MCF 10A (cell line): ENCODE measurements at places on chromosomes 2 and 18. TPM values are rescaled to one million over a fixed set of nuclear protein-coding genes. Genes with fewer than 3 reads are reported as not detected.

DNA sequence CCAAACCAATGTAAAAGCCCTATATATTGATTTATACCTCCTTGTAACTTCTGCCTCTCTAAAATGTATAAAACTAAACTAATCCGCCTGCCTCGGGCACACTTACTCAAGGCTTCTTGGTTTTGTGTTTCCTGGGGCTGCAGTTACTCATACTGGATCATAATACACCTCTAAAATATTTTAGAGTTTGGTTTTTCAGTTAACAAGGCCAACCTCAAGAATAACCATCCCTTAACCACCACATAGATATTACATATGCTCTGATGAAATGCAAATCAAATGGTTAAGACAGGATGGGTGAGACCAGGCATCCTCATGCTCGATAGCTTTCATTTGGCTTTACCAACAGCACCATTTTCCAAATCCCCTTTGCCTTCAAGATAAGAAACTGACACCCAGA is 46.4 kb downstream of the UXS1 start:
- H3K4me3 ChIP-seq = no peak overlapping the region
- peaks cover 9% of the 10 kb centered on the region for H3K4me1 ChIP-seq
- no peak overlapping the region for H3K27ac ChIP-seq
- no peaks in the 10 kb centered on the region for H3K27me3 ChIP-seq

GRCh38 chr2:76984359-76984758 is 537.8 kb downstream of the LRRTM4 start:
- no peak overlapping the region for H3K4me3 ChIP-seq
- no peaks in the 10 kb centered on the region for H3K4me1 ChIP-seq
- no peak for DNase-seq
- no peak overlapping the region for H3K27ac ChIP-seq

GRCh38 chr2:240586919-240587800 is 626 bp downstream of the CAPN10 start:
- DNase-seq = peak; percentile 39
- H3K27ac ChIP-seq = peak overlapping the region; percentile 49
- H3K27me3 ChIP-seq = no peaks in the 10 kb centered on the region
- peak overlapping the region; percentile 87 for H3K4me3 ChIP-seq
- H3K36me3 ChIP-seq = peaks cover 11% of the 10 kb centered on the region

The IL36A gene
- not detected in 2 replicates for total RNA-seq

DNA sequence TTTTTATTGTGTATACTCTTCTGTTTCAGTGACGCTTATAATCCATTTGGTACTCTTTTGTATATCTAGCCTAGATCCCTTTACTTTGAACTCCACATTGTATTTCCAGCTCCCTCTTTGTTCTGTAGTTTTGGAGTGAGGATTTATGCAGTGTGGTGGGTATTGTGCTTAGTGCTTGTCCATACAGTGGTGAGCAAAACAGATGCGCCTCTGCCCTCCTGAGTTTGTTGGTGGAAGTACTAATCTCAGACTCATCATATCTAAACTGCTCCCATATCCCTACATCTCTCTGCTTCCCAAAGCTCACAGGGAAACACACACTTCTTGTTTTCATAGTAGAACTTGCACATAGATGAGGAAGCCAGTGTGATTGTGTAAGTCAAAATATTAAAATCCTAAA is 12.1 kb downstream of the PTCD3 start:
- H3K27me3 ChIP-seq = no peaks in the 10 kb centered on the region
- H3K4me1 ChIP-seq = no peaks in the 10 kb centered on the region
- no peak overlapping the region for H3K4me3 ChIP-seq
- no peak overlapping the region for H3K27ac ChIP-seq
- no peak for DNase-seq

The ERLEC1 gene
- 51.4 and 68.1 TPM in 2 replicates for total RNA-seq

The FLACC1 gene
- 0.74 and 1.1 TPM in 2 replicates for total RNA-seq

The GALNT3 gene
- total RNA-seq = 20.2 and 24.2 TPM in 2 replicates

- H3K4me1 ChIP-seq = peaks cover 32% of the 10 kb centered on the region
- no peak for DNase-seq
- H3K4me3 ChIP-seq = no peak overlapping the region
- no peak overlapping the region for H3K27ac ChIP-seq
- H3K27me3 ChIP-seq = no peaks in the 10 kb centered on the region
These were observed 94.6 kb downstream of the CERS6 start for GRCh38 chr2:168550670-168551069.

- no peaks in the 10 kb centered on the region for H3K4me1 ChIP-seq
- no peaks in the 10 kb centered on the region for H3K27me3 ChIP-seq
- no peak for DNase-seq
- peaks cover 4% of the 10 kb centered on the region for H3K36me3 ChIP-seq
- H3K27ac ChIP-seq = no peak overlapping the region
These were observed 131.4 kb upstream of the DNMT3A start for GRCh38 chr2:25473131-25473530.

The SCN2A gene
- not detected in 2 replicates for total RNA-seq

DNA sequence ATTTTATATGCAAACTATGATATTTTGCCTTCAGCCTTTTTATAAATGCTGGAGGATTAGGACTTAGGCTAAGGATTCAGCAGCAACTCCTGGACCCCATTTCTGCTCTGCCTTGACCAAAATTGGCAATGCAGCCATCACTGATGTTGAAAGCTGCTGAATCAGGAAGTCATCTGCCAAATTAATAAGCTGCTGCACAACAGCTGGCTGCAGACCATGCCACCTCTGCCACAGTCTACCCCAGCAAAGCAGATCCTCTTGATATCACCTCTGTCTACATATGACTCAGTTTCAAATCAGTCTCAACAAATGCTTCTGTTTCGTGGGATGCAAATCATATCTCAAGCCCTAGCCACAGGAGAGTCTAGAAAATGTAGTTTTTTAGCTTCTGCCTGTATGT is 7.1 kb upstream of the SOS1 start:
- DNase-seq = no peak
- H3K27me3 ChIP-seq = no peaks in the 10 kb centered on the region
- H3K4me1 ChIP-seq = peaks cover 17% of the 10 kb centered on the region

The MCM6 gene
- 10.1 and 13.5 TPM in 2 replicates for total RNA-seq

The HOXD13 gene
- total RNA-seq = not detected in 2 replicates

DNA sequence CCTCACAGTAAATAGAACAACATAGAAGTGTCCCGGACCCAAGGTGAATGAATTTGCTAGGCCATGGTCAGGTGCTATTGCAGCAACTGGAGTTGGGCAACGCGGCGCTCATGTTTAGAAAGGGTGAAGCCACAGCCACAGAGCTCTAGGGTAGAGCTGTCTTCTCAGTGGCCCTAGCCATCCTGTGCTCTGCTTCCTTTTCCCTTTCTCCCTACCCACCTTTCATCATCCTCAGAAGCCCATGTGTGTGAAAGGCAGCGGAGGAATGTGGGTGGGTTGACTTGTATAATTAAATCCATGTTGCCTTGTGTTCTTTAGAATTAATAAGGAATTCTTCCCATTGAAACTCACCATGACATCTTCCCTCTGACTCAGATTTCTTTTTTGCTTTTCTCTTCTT is 336.7 kb downstream of the OSR1 start:
- no peaks in the 10 kb centered on the region for H3K36me3 ChIP-seq
- H3K27me3 ChIP-seq = no peaks in the 10 kb centered on the region
- no peak overlapping the region for H3K4me3 ChIP-seq
- peaks cover 9% of the 10 kb centered on the region for H3K4me1 ChIP-seq
- peak; percentile 54 for DNase-seq

The NCKAP5 gene
- not detected in 2 replicates for total RNA-seq

GRCh38 chr18:23437357-23438045 is 15.6 kb upstream of the RIOK3 start:
- no peaks in the 10 kb centered on the region for H3K27me3 ChIP-seq
- peaks cover 4% of the 10 kb centered on the region for H3K4me1 ChIP-seq
- peak overlapping the region; percentile 80 for H3K4me3 ChIP-seq
- DNase-seq = peak; percentile 69
- H3K27ac ChIP-seq = no peak overlapping the region

The NTSR2 gene
- total RNA-seq = not detected in 2 replicates

The ZC3H6 gene
- 16.9 and 18.6 TPM in 2 replicates for total RNA-seq

- H3K4me3 ChIP-seq = no peak overlapping the region
- DNase-seq = peak; percentile 52
- H3K27me3 ChIP-seq = no peaks in the 10 kb centered on the region
- no peaks in the 10 kb centered on the region for H3K4me1 ChIP-seq
These were observed 352.6 kb downstream of the SS18 start for GRCh38 chr18:25737710-25738311.

DNA sequence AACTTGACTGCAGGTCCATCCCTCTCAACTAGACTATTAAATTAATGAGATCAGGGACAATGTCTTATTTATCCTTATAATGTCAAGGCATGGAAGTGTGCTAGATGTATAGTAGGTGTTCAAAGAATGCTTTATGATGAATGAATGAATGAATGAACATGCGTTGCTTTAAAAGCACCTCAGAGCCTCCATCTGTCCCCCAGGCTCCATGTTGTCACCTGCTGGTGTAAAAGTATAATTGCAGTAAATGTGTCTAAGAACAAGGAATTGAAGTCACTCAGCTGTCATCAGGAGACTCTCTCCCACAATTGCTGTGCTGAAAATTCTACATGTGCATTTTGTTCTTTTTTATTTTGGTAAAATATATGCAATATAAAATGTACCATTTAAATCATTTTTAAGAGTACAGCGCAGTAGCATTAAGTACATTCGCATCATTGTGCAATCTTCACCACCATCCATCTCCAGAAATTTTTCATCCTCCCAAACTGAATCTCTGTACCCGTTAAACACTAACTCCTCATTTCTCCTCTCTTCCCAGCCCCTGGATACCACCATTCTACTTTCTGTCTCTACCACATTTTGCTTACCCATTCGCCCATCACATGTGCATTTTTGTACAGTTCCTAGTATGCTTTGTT is 52.6 kb downstream of the GNAL start:
- no peak overlapping the region for H3K4me3 ChIP-seq
- DNase-seq = peak; percentile 40
- no peak overlapping the region for H3K27ac ChIP-seq

DNA sequence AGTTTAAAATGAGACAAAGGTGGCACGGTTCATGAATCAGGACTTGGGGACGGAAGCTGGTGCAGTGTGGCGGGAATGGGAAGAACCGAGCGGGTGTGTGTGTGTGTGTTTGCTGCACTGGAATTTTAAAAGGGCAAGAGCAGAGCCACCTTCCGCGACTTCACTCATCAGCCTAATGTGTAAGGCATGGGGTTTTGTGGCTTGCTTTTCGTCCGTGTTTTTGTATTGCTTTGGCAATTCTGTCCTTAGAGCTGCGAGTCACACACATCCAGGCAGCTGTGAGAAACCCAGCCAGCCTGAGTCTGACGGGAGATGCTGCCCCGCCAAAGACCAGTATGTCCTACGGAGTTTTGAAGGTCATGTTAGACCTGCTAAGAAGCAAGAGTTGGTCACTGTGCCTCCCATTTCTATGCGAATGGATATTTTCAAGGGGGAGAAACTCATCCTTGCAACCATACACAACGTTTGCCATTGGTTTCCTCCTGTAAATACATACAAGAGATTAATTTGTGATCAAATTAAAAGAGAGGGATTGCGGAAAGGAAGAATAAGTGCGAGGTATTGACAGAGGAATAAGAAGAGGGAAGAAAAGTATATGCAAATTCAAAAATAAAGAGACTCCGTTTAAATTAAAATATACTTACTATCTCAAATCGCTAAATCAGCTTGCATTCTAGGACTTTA is 665 bp upstream of the CACNB4 start:
- H3K27ac ChIP-seq = no peak overlapping the region
- DNase-seq = no peak
- H3K4me3 ChIP-seq = peak overlapping the region; percentile 54
- peaks cover 18% of the 10 kb centered on the region for H3K4me1 ChIP-seq
- H3K27me3 ChIP-seq = peaks cover 34% of the 10 kb centered on the region

The GAREM1 gene
- 21.4 and 24.0 TPM in 2 replicates for total RNA-seq

- H3K36me3 ChIP-seq = no peaks in the 10 kb centered on the region
- H3K27me3 ChIP-seq = no peaks in the 10 kb centered on the region
- DNase-seq = peak; percentile 94
- H3K27ac ChIP-seq = no peak overlapping the region
These were observed 53.8 kb downstream of the TGOLN2 start for GRCh38 chr2:85273738-85274731.

GRCh38 chr2:217753460-217754200 is 249.2 kb downstream of the TNS1 start:
- H3K27me3 ChIP-seq = peaks cover 15% of the 10 kb centered on the region
- no peak overlapping the region for H3K27ac ChIP-seq
- DNase-seq = no peak
- no peak overlapping the region for H3K4me3 ChIP-seq
